Aortic smooth muscle cell (primary cell): ENCODE measurements at places on chromosomes 3 and 15. TPM values are rescaled to one million over a fixed set of nuclear protein-coding genes. Genes with fewer than 3 reads are reported as not detected.

TMEM108 gene
- not detected in 2 replicates for total RNA-seq

GP5 gene
- total RNA-seq = 0.26 and 0.44 TPM in 2 replicates

MCTP2 gene
- total RNA-seq = 0.50 and 1.2 TPM in 2 replicates

CPN2 gene
- not detected in 2 replicates for total RNA-seq

TNFAIP8L3 gene
- total RNA-seq = 4.1 and 7.5 TPM in 2 replicates

SPESP1 gene
- 2.4 and 4.7 TPM in 2 replicates for total RNA-seq

HIGD2B gene
- 0.13 TPM in 1 of 2 replicates, not detected in the other for total RNA-seq

TMEM41A gene
- total RNA-seq = 10.4 TPM in 2 replicates

TRH gene
- total RNA-seq = not detected in 2 replicates

PDZRN3 gene
- 53.7 and 59.6 TPM in 2 replicates for total RNA-seq

DNAH1 gene
- total RNA-seq = 3.3 and 3.9 TPM in 2 replicates

CCK gene
- total RNA-seq = 0.19 TPM in 1 of 2 replicates, not detected in the other
